ENCODE measurements at places on chromosomes 3 and 15.

DNA sequence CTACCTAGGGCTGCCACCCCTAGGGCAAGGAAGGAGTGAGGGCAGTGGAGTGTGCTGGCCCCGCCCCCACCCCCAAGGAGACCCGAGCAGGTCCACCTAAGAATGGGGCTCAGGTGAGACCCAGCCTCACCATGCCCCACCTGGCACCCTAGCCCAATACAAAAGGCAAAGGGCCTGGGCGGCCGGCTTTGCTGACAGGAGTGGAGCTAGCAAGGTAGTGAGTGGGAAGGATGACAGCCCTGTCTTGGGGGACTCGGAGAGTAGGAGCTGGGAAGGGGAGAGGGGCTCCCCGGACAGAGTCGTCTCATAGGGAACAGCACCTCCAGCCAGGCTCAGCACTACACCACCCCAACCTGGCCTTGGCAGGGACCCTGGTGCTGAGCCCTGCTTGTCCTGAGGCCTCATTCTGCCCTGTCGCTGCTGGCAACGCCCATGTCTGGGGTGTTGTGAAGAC, 12.1 kb downstream of the C15orf39 start:
- no peak overlapping the region for H3K27ac ChIP-seq
- no peak overlapping the region for H3K4me3 ChIP-seq
- peaks cover 27% of the 10 kb centered on the region for H3K36me3 ChIP-seq
- no peak for DNase-seq
- no peaks in the 10 kb centered on the region for H3K27me3 ChIP-seq

DNA sequence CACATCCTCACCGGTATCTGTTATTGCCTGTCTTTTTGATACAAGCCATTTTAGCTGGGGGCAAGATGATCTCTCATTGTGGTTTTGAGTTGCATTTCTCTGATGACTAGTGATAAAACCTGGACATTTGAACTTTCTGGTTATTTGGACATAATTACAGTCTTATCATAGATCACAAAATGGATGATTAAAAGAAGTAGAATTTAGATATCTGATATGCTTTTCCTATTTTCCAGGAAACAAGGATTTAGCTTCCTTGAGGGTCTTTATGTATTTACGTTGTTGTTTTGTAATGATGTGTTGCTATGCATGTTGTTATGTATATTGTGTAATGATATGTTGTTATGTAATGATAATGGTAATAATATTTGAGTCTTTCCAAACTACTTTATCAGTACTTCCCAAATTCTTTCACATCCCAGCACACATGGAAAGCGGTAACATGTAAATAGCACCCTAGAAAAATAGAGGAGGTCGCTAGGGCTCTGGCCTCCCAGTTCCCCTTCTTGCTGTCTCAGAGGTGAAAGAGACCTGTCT, 53.8 kb downstream of the GJD2 start:
- H3K4me3 ChIP-seq: no peak overlapping the region
- H3K4me1 ChIP-seq: peaks cover 2% of the 10 kb centered on the region
- DNase-seq: no peak
- H3K27me3 ChIP-seq: no peaks in the 10 kb centered on the region

GRCh38 chr3:56620371-56620770, 62.7 kb downstream of the TASOR start:
- H3K4me1 ChIP-seq: no peaks in the 10 kb centered on the region
- H3K27me3 ChIP-seq: no peaks in the 10 kb centered on the region
- peaks cover 2% of the 10 kb centered on the region for H3K36me3 ChIP-seq
- H3K27ac ChIP-seq: no peak overlapping the region
- no peak overlapping the region for H3K4me3 ChIP-seq

DNA sequence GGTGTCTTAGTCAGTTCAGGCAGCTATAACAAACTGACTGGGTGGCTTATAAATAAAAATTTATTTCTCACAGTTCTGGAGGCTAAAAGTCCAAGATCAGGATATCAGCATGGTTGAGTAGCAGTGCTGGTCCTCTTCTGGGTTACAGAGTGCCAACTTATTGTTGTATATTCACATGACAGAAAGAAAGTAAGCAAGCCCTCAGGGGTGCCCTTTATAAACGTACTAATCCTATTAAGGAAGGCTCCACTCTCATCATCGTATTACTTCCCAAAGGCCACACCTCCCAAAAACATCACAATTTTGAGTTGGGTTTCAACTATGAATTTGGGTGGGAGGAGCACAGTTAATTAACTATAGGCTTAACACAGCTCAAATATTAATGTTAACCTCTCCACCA, 653.0 kb downstream of the DIPK2A start:
- no peak overlapping the region for H3K4me3 ChIP-seq
- no peak overlapping the region for H3K27ac ChIP-seq
- DNase-seq: no peak
- H3K4me1 ChIP-seq: no peaks in the 10 kb centered on the region
- no peaks in the 10 kb centered on the region for H3K27me3 ChIP-seq

DNA sequence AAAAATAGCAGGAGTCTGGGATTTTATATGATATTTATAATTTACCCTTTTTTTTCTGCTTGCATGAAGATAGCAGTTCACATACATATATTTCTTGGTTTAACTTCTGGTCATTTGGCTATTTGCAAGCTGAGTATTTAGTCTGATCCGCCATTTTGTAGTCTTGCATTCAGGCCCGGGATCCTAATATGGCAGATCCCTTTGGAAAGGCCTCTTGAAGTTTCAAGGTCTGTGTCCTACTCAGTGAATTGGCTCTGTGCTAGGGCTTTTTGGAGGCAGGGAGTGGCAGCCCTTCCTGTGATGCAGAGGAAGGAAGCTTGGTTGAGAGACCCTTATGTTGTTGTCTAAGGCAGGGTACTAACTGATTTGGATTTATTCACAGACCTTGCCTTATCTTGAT, 2.9 kb downstream of the SNRPN start:
- no peaks in the 10 kb centered on the region for H3K4me1 ChIP-seq
- H3K36me3 ChIP-seq: peaks cover 2% of the 10 kb centered on the region
- no peaks in the 10 kb centered on the region for H3K27me3 ChIP-seq
- DNase-seq: no peak
- H3K27ac ChIP-seq: no peak overlapping the region

GRCh38 chr15:32657198-32657883, 15.8 kb downstream of the SCG5 start:
- DNase-seq: no peak
- no peaks in the 10 kb centered on the region for H3K36me3 ChIP-seq
- H3K4me3 ChIP-seq: no peak overlapping the region
- no peak overlapping the region for H3K27ac ChIP-seq

DNA sequence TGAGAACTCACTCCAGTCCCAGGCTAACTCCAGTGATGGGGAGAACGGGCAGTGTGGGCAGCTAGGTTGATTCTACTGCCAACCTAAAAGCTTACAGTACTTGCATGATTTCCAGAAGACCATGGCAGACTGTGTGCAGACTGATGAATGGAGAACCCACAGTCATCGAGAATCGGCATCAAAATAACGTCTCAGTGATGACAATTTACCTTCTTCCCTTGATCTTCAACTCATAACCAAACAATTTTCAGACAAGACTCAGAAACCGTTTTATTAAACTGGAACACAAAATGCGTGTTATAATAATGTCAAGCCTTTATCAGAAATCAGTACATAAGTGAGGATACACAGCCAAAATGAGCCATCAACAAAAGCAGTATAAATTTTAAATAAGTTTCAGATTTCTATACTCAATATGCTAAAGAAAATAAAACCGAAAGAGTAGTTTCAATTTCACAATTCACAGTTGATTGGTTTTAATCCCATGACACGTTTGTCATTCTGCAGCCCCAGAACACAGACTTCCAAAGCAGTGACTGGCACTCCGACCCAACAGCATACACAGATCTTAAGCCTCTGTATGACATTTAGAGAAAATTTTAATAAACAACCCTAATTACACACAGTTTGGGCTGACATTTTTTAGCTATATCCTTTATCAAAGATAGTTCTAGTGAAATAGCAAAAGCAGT, 54.5 kb downstream of the ZMAT3 start:
- no peaks in the 10 kb centered on the region for H3K36me3 ChIP-seq
- no peak for DNase-seq
- H3K4me3 ChIP-seq: no peak overlapping the region
- H3K27ac ChIP-seq: no peak overlapping the region
- no peaks in the 10 kb centered on the region for H3K4me1 ChIP-seq

- H3K27ac ChIP-seq: no peak overlapping the region
- no peaks in the 10 kb centered on the region for H3K27me3 ChIP-seq
- no peak for DNase-seq
- peaks cover 12% of the 10 kb centered on the region for H3K36me3 ChIP-seq
These were observed 802 bp downstream of the RCN2 start for GRCh38 chr15:76932135-76932966.

- H3K36me3 ChIP-seq: no peaks in the 10 kb centered on the region
- H3K4me1 ChIP-seq: no peaks in the 10 kb centered on the region
- no peak for DNase-seq
- no peaks in the 10 kb centered on the region for H3K27me3 ChIP-seq
These were observed 224.3 kb upstream of the RASGRP1 start for GRCh38 chr15:38788918-38789317.

DNA sequence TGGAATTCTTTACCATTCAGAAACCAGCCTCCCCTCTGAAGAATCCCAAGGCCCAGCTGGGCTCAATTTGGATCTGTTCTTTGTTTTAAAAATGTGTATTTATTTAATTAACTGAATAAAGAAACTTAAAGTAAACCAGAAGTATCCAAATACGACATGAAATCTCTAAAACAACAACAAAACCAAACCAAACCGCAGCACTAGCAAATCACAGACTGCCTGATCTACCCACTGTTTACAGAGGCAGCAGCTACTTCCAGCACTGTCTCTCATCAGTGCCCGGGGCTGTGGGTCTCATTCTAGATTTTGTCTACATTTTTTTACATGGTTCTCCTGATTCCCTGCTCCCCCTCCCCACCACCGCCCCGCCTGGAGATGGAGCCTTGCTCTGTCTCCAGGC, 2.3 kb downstream of the FLNB start:
- peaks cover 6% of the 10 kb centered on the region for H3K4me1 ChIP-seq
- H3K4me3 ChIP-seq: no peak overlapping the region
- no peaks in the 10 kb centered on the region for H3K36me3 ChIP-seq
- H3K27me3 ChIP-seq: no peaks in the 10 kb centered on the region
- H3K27ac ChIP-seq: no peak overlapping the region

- peaks cover 3% of the 10 kb centered on the region for H3K36me3 ChIP-seq
- no peak overlapping the region for H3K27ac ChIP-seq
- H3K4me3 ChIP-seq: no peak overlapping the region
- no peak for DNase-seq
- H3K4me1 ChIP-seq: no peaks in the 10 kb centered on the region
These were observed 109.3 kb downstream of the CBLB start for GRCh38 chr3:105759442-105760078.

GRCh38 chr15:48940508-48940907, 23.2 kb downstream of the SHC4 start:
- no peaks in the 10 kb centered on the region for H3K36me3 ChIP-seq
- DNase-seq: no peak
- H3K4me1 ChIP-seq: no peaks in the 10 kb centered on the region
- no peak overlapping the region for H3K4me3 ChIP-seq

GRCh38 chr15:95448531-95449229, 881.8 kb upstream of the NR2F2 start:
- H3K36me3 ChIP-seq: no peaks in the 10 kb centered on the region
- no peaks in the 10 kb centered on the region for H3K27me3 ChIP-seq
- H3K4me1 ChIP-seq: no peaks in the 10 kb centered on the region
- no peak overlapping the region for H3K27ac ChIP-seq
- H3K4me3 ChIP-seq: no peak overlapping the region
- DNase-seq: no peak

DNA sequence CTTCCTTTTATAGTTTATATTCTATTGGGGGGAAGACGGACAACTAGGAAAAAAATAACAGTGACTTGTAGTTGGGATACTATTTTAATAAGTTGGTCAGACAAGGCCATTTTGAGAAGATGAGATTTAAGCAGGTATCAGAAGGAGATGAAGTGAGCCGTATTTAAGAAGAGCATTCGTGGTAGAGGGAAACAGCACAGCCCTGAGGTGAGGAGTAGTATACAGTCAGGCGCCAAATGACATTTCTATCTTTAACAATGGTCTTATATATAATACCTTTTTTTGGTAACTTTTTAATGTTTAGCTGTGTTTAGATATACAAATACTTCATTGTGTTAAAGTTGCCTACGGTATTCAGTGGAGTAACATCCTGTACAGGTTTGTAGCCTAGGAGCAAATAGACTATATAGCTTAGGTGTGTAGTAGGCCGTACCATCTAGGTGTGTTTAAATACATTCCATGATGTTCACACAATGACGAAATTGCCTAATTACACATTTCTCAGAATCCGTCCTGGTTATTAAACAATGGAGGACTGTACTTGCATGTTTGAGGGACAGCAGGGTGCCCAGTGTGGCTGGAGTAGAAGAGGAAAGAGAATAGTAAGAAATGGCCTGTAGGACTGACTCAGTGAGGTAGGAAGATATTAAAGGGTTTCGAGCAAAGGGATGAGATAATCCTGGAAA, 1.6 kb downstream of the NKTR start:
- no peaks in the 10 kb centered on the region for H3K36me3 ChIP-seq
- H3K27ac ChIP-seq: no peak overlapping the region
- H3K4me3 ChIP-seq: peak overlapping the region; percentile 84
- no peak for DNase-seq
- H3K4me1 ChIP-seq: no peaks in the 10 kb centered on the region
- no peaks in the 10 kb centered on the region for H3K27me3 ChIP-seq

- H3K27ac ChIP-seq: no peak overlapping the region
- no peaks in the 10 kb centered on the region for H3K36me3 ChIP-seq
- no peaks in the 10 kb centered on the region for H3K27me3 ChIP-seq
These were observed 36.4 kb downstream of the ETFA start for GRCh38 chr15:76274821-76275220.

- no peak overlapping the region for H3K27ac ChIP-seq
- no peaks in the 10 kb centered on the region for H3K36me3 ChIP-seq
- no peak for DNase-seq
- no peak overlapping the region for H3K4me3 ChIP-seq
- no peaks in the 10 kb centered on the region for H3K27me3 ChIP-seq
These were observed 29.9 kb upstream of the IL16 start for GRCh38 chr15:81166636-81167305.

GRCh38 chr3:170768334-170768801, 101.6 kb downstream of the RPL22L1 start:
- no peak overlapping the region for H3K4me3 ChIP-seq
- no peaks in the 10 kb centered on the region for H3K36me3 ChIP-seq
- DNase-seq: no peak
- H3K27ac ChIP-seq: no peak overlapping the region
- H3K27me3 ChIP-seq: no peaks in the 10 kb centered on the region

- H3K27me3 ChIP-seq: no peaks in the 10 kb centered on the region
- no peak overlapping the region for H3K27ac ChIP-seq
- H3K4me3 ChIP-seq: no peak overlapping the region
- no peaks in the 10 kb centered on the region for H3K4me1 ChIP-seq
- DNase-seq: no peak
These were observed 76.3 kb downstream of the SLC9A9 start for GRCh38 chr3:143771939-143772338.

DNA sequence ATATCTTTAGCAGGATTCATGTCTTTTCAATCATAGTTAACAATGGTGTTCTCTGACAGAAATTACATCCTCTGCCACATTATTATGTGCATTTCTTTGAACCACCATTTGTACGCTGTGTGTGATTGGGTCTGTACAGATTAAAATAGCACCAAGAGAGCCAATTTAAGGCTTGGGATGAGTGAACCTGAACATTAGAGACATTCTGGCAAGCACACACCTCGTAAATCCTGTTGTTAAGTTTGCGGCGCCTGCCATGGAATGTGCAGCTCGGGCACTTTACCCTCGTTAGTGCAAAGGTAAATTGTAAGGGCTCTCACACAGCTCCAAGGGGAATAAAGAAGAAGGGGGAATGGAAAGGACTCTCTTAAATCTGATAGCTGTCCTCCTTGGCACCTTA, 482.4 kb upstream of the DPPA4 start:
- no peak overlapping the region for H3K4me3 ChIP-seq
- no peaks in the 10 kb centered on the region for H3K27me3 ChIP-seq
- no peak for DNase-seq

Measured in iPS DF 6.9 (cell line).